COR-L47 (cell line): ENCODE measurements at places on chromosomes 12 and 14.

- no peak for DNase-seq
Observed at GRCh38 chr12:9124383-9125031, 8.8 kb upstream of the A2M start.

DNA sequence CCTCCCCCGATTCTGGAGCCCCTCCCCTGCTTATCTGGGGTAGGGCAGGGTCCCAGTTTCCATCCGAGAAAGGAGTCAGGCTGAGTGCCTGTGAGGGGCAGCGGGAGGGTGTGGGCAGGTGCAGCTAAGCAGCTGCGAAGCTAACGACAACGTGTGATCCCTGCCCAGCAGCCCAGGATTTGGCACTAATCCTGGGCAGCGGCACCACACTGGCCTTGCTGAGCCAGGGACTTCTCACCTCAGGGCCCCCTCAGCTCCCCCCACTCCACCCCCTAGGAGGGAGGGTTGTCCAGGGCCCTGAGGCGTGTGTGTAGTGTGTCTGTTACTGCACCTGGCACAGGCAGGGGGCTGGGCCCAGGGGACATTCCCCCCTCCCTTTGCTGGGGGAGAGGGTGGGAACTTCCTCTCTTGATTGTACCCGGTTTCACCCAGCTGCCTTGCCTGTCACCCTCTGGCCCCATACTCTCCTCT lies 1.8 kb downstream of the SMIM41 start:
- DNase-seq: peak; percentile 75

GRCh38 chr12:16407346-16407745 lies 59.9 kb downstream of the MGST1 start:
- DNase-seq: no peak

GRCh38 chr12:113092607-113093408 lies 36.3 kb downstream of the DTX1 start:
- no peak for DNase-seq

DNA sequence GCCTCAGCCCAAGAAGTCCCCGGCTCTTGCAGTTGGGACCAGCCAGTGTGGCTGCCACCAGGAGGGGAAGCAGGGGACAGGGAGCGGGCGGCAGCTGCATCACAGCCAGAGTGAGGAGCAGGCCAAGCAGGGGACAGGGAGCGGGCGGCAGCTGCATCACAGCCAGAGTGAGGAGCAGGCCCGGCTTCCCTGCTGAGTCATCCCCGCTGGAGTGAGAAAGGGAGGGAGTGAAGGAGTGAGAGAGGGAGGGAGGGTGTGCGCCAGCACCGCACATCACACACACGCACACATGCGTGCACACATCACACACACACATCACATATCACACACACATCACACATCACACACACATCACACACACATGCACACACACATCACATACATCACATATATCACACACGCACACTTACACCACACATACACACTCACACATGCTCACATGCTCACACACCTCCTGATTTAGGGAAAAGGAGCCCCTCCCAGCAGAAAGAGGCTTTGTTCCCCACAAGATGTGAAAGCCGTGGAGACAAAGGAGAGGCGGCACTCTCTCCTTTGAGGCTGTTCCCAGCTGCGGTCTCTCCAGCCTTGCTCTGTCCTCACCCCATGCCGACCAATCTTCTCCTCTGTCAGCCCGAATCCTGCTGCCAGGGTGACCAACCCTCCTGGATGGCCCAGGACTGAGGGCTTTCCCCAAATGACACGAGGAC lies 16.7 kb upstream of the ZDHHC22 start:
- peak; percentile 90 for DNase-seq

DNA sequence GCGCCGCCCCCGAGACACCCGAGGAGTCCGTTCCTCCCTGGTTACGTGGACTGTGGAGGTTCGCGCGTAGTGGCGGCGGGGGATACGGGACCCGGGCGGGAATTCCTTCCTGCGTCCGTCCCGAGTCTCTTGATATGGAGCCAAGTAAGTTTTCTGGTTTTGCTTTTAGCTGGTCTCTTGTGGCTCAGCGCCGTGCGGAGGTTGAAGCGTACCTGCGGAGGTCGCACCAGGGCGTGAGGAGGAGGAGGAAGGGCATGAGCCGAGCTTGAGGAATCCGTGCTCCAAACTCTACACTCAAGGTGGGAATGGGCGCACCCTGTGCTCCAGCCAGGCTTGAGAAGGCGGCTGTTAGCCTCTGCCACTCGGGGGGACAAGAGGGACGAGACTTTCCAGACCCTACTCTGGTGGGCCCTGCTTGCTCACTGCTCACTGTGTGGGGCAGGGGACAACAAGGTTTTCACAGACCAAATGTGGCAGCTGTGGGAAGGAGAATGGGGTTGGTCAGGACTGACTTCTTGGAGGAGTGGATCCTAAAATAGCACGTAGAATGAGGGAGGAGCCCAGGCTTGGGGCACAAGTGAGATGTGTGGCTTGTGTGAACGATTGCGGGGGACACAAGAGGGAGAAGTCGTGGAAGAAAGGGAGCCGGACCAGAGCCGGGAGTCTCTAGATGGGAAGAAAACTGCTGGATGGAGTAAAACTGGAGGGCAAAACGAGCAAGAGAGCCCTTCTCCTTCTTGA lies 577 bp downstream of the ATG101 start:
- DNase-seq: no peak

- DNase-seq: peak; percentile 49
Observed at GRCh38 chr14:77603654-77604255, 12.7 kb downstream of the SPTLC2 start.

DNA sequence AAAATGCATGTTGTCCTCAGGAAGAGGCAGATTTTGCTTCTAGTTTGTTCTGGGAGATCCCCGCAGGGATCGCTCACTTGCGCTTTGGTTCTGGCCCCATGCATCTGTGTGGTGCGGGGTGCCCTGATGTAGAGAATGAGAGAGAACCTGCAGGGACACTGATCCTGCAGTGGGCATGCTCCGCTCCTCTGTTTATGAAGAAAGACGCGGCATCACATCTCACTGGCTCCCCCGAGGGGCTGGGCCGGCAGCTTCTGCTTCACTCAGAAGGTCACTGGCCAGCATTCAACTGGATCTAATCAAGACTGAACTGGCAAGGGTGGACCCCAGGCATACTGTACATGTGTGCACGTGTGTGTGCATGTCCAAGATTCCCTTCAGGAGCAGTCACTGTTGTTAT lies 164.2 kb downstream of the CALM1 start:
- no peak for DNase-seq

DNA sequence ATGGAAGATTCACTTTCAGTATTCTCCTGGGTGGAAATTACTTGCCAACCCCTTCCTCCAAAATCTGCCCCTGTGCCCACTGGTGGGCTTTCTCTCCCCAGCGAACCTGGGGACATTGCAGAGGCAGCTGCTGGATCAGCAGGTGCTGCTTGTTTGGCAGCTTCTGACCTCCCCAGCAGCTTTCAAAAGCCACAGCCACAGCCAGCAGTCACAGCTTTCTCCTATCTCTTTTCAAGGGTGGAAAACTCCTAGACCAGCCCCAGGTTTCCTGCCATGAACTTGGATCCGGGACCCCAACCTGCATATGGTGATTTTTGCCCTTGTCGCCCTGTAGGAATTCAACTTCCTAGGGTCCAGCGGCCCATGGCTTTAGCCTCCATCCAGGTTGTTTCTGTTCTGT lies 330.8 kb downstream of the ADAMTS20 start:
- DNase-seq: no peak

DNA sequence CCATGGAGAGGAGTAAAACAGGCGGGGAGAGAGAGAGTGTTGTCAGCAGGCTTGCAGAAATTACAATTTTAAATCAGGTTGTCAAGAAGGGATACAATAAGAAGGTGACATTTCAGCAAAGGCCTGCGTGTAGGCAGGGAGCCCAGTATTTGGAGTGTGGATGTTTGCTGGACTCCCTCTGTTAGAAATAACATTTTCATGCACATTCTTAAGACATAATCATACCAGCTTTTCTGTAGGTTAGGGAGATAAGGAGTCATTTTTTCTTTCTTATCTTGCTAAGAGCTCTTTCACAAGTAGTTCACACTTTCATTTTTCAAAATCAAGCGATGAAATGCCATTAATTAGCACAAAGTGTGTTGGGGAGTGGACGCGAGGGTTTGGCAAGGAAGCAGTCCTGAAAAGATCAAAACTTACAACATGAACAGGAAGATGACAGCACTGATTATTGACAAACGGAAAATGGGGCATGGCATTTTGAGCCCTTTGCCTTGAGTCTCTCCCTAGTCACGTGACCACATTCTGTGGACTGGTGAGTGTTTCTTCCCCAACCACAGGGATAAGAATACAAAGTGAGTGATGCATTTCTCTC lies 160.2 kb downstream of the DAD1 start:
- DNase-seq: no peak

DNA sequence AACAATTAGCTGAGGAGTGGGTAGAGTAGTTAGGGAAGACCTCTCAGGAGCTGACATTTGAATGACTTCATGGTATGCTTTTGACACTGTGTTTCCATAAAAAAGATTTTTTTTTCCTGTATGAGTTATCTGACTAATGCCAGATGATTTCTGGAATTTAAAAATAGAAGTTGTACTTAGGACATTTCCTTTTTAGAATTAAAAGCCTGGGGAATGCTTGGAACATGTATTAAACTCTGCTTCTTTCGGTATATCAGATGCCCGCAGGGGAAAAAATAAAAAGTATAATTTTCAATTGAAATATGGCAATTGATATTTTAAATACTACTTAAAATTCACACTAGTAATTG lies 41.1 kb downstream of the BRMS1L start:
- DNase-seq: no peak

DNA sequence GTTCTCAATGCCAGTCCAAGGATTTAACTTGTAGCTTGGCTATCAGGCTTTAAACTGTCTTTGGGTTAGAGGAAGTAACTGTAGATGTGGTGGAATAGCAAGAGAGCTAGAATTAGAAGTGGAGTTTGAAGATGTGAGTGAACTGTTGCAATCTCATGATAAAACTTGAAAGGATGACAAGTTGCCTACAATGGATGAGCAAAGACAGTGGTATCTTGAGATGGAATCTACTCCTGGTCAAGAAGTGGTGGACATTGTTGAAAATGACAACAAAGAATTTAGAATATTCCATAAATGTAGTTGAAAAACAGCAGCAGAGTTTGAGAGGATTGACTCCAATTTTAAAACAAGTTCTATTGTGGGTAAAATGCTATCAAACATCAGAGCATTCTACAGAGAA lies 199.0 kb downstream of the DUSP6 start:
- DNase-seq: no peak

- no peak for DNase-seq
Observed at GRCh38 chr12:117092511-117092780, 6.8 kb downstream of the TESC start.

GRCh38 chr14:47300796-47301195 lies 374.6 kb downstream of the MDGA2 start:
- no peak for DNase-seq

DNA sequence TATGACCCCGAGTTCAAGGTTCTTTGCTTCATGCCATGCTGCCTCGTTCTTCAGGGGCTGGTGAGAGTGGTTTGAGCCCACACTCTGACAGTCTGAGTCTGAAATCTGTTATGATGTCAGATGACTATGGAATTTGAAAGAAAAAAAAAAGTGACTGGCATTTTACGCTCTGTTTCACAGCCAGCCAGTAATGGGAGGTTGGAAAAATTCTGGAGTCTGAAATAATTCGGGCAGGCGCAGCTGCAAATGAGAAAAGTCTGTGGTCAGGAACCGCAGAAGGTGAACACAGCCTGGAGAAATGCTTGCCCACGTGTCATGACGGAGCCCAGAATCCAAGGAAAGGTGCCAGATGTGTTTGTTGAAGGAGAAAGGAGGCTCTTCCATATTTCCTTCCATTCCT lies 269.8 kb upstream of the PWP1 start:
- no peak for DNase-seq

DNA sequence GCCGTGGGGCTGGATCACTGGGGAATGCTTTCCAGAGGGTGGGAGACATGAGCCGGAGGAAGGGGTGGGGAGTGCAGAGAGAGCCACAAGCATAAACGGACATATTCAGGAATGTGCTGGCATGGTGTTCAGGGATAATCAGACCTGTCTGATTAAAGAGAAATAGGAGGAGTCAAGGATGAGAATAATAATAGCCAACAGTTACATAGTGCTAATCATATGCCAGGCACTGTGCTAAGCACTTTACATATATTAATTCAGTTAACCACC lies 43.7 kb downstream of the LTBP2 start:
- DNase-seq: no peak

DNA sequence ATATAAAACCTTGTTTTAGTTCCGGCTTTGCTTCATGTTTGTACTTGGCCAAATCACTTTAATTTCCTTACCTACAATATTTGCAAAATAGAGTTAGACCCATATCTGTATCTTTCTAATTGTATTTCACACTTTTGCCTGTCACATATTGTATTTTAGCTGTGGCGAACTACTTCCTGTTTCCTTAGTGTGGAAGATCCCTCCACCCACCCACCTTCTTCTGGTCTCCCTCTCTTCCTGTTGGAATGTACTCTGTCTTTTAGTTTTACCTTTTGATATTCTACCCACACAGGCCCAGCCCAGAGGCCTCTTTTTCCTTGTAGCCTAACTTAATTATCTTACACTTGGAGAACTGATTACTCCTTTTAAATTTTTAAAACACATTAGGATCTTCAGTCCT lies 78.2 kb downstream of the SCN8A start:
- DNase-seq: no peak

GRCh38 chr14:100825713-100826331 lies at the start of gene MEG3:
MEG3 (plus strand) TSS chr14:100826118.
- no peak for DNase-seq
